ENCODE measurements at places on chromosomes 3 and 15. TPM values are rescaled to one million over a fixed set of nuclear protein-coding genes. Genes with fewer than 3 reads are reported as not detected.
A peak's percentile ranks its signal among the peaks of the same experiment; 100 is the strongest.

DNA sequence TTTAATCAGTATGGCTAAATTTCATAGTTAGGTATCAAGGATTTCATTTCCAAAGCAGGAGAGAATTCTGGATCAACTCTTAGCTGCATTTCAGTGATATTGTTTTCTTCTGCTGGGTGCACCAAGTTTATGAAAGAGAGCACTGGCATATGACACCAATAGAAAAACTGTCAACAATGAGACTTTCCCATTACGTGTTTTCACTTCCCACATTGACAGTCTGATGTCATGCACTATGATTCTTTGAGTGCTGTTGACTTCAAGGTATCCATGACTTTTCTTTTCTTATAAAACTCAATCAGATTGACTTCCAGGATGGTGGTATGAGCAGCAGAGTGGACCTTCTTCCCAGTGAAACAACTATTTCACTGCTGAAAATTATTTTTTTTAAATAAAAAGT lies 476.1 kb downstream of the EDEM1 start:
- ATAC-seq, result no peak

DNA sequence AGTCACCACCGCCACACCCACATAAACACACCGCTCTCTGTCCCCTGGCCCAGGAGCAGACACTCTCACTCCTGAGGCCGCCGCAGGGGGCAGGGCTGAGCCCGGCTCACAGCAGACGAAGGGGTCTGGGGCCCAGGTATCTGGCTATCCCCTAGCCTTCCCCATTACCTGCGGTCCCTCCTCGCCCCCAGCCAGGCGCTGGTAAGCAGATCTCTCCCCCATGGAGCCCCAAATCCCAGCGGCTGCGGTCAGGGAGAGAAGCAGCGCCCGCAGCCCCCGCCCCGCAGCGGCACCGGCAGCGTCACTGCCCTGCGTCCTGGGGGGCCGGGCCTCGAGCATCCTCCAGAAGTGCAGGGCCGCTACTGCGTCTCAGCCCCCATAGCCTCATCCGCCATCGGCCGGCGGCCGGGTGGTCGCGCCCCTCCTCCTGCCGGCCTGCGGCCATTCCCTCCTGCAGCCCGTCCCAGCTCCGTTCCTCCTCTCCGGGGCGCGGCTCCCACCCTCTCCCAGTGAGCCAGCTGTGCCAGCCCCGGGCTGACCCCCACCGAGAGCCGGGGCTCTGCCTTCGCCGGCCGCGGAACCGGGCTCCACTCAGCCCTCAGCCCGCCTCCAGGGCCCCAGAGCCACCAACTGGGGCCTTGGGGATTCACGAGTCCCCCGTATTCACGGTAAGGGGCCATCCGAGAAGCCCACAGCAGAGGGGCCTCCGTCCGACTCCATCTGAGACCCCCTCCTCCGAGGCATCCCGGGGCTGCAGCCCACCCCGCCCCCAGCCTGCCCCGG lies 13.1 kb downstream of the TNK2 start:
- peak; percentile 51 for ATAC-seq

- peak; percentile 45 for ATAC-seq
Observed at GRCh38 chr3:23455084-23455483, 252.0 kb downstream of the UBE2E2 start.

GRCh38 chr3:134236505-134237170 lies 14.0 kb downstream of the RYK start:
- ATAC-seq, result no peak

PEX5L gene
- total RNA-seq, result not detected

MASP1 gene
- total RNA-seq, result 1.6 TPM

GRCh38 chr15:62444104-62445022 lies 279.3 kb upstream of the C2CD4B start:
- ATAC-seq, result peak; percentile 92

GRCh38 chr15:81263477-81263876 lies 60.5 kb downstream of the STARD5 start:
- ATAC-seq, result no peak

DNA sequence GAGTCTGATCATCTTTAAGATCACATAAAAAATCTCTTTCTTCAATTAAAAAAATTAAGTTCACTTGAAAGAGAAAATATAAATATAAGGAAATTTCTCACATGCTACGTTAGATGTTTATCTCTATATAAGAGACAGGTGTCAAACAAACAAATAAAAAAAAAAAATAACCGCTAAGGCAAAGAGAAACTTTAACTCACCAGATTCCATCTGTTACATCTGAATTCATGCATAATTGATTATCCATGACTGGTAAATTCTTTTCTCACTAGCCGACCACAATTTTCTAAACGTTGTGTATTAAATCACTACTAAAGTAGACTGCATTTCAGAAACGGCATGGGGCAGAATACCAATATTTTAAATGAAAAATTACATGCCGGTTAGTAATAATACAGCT lies 9.6 kb upstream of the SATB1 start:
- ATAC-seq, result no peak

CHL1 gene
- 10.0 TPM for total RNA-seq

DNA sequence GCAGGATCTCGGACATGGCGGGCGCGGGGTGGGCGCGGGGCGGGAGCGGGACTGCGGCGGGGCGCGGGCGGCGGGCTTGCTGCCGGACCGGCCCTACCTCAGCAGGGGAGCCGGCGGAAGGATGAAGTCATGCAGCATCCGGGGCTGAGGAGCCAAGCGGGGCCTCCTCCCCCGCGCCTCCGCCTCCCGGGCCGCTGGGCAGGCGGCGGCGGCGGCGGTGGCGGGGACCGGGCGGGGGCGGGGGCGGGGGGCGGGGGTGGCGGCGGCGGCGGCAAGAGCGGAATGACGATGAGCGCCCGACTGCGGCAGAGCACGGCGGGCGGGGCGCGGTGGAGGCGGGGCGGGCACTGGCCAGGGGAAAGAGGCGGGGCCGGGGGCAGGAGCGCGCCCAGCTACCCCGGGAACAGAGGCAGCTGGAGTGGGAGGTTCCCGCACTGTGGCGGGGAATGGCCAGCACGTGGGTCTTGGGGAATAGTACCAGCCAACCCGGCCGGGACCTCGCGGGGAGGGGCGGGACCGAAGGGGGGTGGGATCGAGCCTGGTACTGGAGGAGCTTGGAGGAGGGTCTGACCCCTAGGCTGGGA lies at the start of gene CAMK2N2:
Gene CAMK2N2 (minus strand): TSS at position 284 of the 584 bp plus-strand sequence. CDS start 268 bp downstream, at position 16.
- ATAC-seq, result peak; percentile 52

DNA sequence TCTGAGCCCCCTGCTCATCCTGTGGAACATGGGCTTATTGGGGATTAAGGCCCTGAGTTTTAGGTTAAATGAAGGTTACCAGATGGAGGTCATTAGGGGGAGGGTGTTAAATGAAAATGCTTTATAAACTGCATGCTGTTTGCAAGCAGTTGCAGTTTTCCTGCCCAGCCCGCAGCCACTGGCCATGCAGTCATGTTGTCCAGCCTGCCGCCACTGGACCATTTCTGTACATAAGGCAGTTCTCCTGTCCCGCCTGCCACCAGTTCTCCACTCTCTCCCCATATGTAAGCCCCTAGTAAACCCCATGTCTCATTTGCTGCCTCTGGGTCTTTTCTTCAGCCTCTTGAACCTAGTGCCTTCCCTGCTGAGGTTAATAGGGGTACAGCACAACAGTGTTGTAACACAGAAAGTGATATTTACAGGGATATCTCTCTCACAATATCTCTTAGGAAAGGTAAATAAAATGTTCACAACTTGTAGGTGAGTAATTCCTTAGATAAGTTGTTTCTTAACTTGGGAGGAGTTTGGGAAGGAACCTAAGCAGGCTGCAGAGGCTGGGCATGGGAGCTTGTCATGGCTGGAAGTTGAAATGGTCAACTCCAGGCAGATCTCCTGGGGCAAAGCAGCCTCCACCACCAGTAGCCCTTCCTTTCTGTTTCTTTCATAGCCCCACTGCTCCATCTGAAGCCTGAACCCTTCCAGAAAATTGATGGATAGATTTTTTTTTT lies 148.2 kb downstream of the CMSS1 start:
- no peak for ATAC-seq

GRCh38 chr3:149475451-149476060 lies 1.1 kb downstream of the TM4SF4 start:
- no peak for ATAC-seq

PCLAF gene
- total RNA-seq, result 18.3 TPM

DNA sequence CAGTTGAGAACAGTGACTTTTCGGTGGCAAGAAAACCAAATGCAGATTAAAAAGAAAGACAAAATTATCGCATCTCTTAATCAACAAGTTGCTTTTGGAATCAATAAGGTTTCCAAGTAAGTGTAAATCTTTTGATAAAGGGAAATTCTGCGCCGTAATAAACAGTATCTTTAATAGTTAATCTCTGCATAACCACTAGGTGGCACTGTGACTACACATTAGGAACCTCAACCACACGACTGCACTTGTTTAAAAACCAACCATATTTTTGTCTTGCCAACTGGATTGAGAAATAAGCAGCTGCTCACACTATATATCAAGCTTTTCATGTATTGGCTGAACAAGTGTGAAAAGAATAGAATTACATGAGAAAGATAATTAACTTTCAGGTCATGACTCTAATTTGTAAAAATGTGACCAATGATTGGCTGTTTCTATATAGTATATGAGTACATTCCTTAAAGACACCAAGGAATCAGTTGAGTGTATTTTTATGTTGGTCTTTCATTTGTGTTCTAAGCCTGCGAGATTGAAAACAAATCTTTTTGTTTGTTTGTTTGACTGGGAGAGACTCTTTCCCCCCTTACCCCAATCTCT lies 72.7 kb downstream of the DZIP3 start:
- peak; percentile 81 for ATAC-seq

GRCh38 chr3:45776611-45777010 lies 19.7 kb downstream of the SLC6A20 start:
- ATAC-seq, result no peak

DGKG gene
- 0.40 TPM for total RNA-seq

SHC4 gene
- not detected for total RNA-seq

SI gene
- not detected for total RNA-seq

GRCh38 chr3:9795207-9795606 lies 2.3 kb downstream of the ARPC4 start:
- ATAC-seq, result no peak

DNA sequence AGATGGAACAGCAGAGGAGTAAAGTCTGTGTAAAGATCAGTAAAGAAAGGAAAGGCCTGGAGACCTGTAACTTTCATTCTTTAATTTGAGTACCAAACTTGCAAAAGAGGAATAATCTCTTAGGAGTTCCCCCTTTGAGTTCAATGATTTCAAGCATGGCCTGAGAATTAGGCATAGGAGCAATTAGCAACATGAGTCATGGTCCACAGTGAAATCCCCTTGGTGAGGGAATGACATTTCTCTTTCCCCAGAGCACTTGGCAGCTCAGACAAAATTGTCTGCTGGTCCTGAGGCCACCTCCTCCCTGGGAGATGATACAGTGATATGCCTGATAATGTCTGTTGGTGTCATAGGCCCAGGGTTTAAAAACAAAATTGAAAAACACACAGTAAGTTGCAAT lies 81.4 kb upstream of the CRBN start:
- ATAC-seq, result no peak

GRCh38 chr15:98896802-98897732 lies 110.5 kb downstream of the PGPEP1L start:
- ATAC-seq, result peak; percentile 97

DNA sequence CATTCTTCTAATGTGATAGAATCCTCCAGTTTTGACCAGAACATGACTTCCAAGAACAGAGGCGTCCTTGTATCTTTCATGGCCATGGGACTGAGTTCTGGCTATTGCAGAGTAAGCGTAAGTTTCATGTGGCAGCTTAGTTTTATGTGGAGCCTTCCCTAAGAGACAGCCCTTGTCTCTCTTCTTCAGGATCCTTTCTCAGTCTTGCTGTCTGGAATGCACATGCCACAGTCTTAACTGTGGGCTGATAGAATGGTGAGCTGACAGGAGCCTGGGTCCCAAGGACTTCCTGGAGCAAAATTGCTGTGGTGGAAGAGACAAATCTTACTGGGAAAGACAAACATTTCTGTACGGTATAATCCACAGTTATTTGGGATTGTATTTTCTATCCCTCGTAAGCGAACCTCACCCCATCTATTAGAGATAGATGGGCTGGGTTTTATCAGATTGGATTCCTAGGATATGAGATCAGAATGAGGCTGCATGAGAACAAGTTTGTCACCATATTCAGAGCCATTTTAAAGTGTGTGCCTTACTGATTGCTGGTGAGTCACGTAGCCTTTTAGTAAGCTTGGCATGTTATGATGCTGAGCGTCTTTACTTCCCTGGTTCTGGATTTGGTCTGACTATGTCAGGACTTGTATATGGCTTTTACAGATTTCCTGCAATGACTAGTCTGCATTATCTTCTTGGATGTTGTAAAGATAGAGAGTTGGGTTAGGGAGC lies 32.8 kb downstream of the CDIN1 start:
- peak; percentile 99 for ATAC-seq

CHMP2B gene
- total RNA-seq, result 34.2 TPM

DNA sequence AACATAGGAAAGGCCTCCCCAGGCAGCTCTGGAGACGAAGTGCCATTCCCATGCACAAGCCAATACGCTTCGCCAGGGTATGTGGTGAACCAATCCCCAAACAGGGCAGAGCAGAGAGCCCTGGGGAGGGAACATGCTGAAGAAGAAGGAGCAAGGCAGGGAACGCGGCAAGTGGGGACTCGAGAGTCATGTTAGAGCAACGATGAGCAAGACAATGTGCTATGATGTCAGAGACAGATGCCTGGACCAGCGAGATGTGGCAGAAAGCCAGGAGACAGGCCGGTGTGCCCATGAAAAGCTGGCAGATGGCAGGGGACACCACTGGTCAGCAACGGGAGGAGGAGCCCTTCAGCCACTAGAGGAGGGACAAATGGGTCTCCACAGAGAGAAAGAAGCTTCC lies 39.6 kb downstream of the NIPA2 start:
- ATAC-seq, result peak; percentile 54

DNA sequence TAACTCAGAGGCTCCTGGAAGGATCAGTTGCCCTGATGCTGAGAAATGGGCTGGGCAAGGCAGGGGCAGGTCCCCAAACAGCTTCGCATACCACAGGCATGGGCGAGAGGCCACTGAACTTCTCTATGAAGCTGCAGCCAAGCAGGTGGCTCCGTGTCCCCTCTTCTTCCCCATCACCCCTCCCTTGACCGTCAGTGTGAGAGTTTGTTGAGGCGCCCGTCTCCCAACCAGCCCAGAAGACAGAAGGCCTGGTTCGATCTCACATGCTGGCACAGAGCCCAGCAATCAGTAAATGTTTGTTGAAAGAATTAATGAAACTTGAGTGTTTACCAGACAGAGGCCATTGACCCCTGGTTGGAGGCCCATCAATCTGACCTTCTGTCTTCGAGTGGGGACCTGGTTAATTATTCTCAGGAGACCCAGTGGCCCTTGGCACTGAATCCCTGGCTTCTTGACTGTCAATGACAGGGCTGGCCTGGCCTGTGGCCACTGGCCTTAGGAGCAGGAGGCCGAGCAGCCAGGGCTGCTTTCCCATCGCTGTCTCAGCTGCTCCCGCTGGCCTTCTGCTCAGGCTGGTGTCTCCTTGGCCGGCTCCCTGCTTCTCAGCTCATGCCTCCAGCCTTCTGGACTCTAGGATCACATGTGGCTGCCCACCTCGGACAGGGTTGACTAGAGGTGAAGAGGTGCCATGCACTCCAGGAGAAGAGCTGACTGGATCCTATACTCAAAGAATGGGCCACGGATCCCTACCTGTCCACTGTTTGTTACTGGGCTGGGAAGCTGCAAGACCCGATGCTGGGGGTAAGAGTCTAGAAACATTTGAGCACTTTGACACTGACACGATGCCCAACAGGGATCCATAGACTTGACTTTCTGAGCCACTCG lies 113.4 kb downstream of the ASB7 start:
- ATAC-seq, result no peak

Data from esophagus mucosa (tissue), 1 donor.